ENCODE measurements at places on chromosomes 3 and 15.

- no peak for DNase-seq
Observed at GRCh38 chr3:193499136-193499770, 55.4 kb downstream of the ATP13A4 start.

DNA sequence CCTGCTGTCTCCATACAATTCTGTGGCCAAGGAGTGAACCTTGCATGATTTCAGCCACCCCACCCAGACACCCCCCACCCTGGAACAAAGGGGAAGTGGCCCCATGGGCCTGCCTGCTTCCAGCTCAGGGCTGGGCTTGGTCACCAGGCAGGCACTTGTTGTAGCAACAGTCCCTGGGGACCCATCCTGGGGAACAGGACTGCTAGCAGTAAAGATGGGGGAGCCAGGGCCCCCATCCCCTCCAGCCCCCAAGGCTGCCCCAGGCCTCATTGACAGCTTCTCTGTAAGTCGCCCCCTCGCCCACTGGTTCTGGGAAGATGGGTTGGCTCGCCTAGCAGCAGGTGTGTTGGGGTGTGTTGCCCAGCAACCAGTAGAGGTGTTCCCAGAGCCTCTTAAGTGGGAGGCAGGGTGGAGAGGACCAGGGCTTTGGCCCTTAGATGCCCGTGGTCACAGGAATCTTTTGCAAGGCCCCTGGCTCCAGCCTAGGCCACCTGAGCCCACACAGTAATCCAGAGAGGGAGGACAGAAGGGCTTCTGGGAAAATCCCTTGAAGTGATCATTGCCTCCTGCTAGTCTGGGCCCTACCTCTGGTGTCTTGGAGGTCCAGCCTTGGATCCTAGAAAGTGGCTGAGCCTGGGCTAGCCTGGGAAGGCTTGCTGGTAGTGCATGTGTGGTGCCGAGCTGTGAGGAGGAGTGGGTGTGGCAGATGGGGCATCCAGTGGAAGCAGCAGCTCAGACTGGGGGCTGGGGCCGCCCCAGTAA, 48.9 kb downstream of the CYP11A1 start:
- DNase-seq = peak; percentile 47

- DNase-seq = no peak
Observed at GRCh38 chr15:70142322-70143191, 44.8 kb upstream of the TLE3 start.

DNA sequence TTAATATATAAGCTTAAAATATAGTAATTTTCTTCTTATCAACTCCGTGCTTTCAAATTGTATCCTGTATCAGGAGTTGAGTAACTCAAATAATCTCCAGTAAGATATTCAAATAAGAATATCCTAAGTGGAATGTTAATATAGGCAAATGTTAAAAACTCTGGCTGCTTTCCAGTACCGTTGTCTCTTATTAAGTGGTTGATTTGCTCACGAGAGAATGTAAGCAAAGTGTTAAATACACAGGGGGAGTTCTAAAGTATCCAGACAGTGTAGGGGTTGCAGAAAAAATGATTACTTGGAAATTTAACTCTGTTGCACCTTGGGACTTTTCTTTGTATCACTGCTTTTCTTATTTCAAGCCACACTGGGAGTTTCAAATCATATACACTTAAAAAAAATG, 478.9 kb upstream of the TBL1XR1 start:
- DNase-seq = no peak

- no peak for DNase-seq
Observed at GRCh38 chr3:172262991-172263608, 185.2 kb downstream of the GHSR start.

DNA sequence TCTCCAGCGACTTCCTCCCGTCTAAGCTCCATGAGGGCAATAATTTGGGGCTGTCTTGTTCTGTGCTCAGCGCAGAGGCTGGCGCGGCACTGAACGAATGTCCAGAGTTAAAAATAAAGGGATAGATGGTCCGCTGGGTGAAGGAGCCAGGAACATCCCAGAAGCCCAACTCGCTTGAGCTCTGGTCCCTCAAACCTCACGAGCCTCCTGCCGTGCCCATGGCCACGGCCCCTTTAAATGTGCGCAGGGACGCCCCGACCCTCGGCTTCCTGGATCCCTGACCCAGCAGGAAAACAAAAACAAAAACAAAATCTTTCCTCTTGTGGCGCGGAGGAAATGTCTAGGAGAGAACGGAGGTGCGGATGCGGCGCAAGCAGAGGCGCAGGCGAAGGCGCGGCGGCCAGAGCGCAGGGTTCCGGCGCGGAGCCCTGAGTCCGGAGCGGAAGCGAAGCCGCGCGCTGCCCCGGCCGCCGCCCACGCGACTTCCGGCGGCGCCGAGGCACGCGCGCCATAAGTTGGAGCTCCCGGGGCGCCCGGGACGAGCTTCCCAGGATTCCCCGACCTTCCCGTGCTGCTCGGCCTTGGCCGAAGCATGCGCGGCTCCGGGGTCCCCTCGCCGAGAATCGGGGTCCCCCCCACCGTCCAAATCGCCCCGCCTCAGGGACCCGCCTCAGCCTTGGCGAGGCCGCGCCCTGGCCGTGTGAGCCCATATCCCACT, 52.9 kb upstream of the WNT7A start:
- DNase-seq = no peak

DNA sequence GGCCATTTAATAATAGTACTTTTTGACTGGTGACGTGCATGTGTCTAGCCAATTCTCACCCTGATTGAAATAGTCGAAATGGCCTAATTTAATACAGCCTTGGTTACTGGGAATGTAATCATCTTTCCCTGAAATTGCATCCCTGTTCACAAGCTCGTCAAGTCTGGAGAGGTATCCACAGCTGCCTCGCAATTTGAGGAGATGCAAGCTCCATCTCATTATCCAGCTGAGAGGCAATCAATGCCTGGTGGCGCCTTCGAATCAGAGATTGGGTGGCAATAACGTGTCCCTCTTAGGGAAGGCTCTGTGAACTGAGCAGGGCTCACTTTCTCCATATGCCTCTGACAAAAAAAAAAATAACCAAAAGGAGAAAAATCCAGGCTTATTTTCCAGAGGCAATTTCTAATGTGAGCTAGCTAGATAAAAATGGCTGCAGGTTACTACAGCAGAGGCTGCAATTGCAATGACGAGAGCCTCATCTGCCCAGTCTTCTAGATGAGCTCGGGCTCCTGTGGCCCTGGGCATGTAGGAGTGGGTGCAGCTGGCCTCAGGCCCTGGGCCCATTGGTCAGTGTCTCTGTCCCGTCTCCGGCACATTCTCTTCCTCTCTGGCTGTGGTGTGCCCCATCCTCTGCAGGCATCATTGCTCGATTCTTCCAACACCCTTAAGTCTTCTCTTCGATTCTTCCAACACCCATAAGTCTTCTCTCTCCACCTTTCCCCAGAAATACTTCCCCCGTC, 487.5 kb downstream of the GABRG3 start:
- peak; percentile 6 for DNase-seq

- no peak for DNase-seq
Observed at GRCh38 chr3:156519758-156520162, 35.2 kb downstream of the SSR3 start.

- DNase-seq = no peak
Observed at GRCh38 chr3:134807189-134807588, 12.1 kb downstream of the EPHB1 start.

- DNase-seq = peak; percentile 63
Observed at GRCh38 chr3:56915966-56916586, 114.3 kb upstream of the ARHGEF3 start.

DNA sequence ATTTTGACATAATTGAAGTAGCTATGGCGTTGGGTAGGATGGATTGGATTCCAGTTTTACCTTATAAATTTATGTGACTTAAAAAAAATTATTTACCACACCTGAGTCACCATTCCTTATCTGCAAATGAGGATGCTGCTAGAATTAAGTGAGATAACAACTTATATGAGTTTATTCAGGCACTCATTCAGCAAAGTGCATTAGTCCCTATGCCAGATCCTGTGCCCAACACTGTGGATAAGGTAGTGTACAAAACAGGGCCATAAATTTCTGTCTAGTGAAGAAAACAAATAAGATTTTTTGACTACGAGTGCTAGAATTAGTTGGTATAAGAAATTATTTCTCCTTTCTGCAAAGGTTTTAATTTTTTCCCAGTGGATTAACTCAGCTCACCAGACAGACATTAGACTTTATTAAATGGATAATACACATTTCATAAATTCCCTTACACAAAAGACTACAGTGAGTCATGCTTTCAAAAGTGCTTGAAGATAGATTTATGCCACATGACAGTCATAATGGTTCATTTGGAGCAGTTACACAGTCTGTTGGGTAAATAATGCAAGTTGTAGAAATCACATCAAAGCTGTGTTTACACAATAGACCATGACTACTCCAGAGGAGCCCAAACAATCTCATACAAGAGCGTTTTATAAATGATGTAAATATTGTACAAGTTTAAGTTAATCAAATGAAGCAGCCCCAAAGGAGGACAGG, 129.9 kb upstream of the TGFBR2 start:
- no peak for DNase-seq

- DNase-seq = no peak
Observed at GRCh38 chr3:50405249-50405648, 45.9 kb upstream of the TMEM115 start.

DNA sequence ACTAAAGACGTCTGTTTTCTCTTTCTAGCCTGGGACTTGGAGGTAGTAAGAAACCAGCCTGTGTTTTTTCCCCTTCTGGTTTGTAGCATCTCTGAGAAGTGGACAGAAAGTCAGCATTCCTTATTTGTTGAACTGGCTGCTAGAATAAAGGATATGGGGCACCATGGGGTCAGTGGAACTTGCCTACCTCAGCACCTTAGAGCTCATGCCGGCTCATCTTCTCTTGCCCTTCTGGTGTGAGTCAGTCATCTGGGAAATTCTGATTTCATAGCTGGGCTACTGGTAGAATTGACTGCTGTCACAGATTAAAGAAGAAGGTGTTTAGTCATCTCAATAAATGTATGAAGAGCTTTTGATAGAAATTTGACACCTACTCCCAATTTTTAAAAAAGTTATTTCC, 202.7 kb upstream of the TOPAZ1 start:
- no peak for DNase-seq

- no peak for DNase-seq
Observed at GRCh38 chr15:38424101-38424552, 29.8 kb upstream of the FAM98B start.

DNA sequence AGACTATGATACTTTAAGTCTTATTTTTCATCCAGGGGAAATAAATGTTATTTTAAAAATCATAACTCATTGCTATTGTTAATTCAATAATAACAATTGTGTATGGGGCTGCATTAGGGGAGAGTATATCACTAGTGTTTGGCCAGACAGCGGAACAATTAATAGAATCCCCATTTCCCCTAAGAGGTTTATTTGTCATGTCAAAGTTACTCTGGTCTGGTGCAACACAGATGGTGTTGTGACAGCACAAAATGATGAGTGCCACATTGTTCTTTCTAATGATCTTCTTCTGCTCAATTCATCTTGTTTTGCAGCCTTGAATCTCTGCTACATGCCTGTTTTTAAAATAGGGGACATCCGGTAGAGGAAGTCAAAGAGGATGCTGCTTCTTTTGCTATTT, 351.6 kb downstream of the NSUN3 start:
- DNase-seq = no peak

DNA sequence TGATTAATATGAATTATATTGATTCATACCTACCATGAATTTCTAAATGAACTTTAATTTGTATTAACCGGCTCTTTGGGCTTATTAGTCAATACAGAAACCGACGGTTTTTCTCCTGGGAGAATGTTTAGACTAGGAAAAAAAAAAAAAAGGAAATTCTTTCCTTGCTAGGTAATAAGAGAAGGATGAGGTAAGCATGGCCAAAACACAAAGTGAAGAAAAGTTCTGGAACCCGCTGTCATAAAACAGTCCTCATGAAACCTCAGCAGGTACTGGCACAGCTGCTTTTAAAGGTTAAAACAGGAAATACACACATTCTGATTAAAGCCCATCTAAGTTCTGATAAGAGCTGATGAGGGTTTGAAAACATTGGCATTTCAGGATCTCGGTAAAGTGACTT, 30.8 kb upstream of the PSTPIP1 start:
- no peak for DNase-seq

DNA sequence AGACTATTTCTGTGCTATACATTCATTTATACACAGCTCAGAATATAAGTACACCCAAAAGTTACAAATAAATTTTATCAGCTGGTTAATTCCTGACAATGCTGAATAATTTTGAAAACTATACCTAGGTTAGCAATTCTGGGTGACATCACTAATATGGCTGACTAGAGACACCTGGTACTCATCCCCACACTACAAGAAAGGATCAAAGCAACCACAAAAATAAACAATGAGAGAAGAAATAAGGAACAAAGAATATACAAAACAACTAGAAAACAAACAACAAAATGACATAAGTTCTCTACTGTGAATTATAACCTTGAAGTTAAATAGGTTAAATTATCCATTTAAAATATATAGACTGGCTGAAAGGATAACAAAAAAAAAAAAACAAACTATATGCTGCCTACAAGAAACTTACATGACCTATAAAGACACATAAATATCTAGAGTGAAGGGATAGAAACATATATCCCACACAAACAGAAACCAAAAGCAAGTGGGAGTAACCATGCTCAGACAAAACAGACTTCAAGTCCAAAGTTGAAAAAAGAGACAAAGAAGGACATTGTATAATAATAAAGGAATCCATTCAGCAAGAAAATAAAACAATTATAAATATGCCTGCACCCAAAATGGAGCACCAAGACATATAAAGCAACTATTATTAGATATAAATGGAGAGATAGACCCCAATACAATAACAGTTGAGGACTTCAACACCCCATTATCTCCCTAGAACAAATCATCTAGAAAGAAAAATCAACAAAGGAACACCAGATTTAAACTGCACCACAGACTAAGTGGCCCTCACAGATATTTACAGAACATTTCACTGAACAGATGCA, 57.8 kb downstream of the IMPG2 start:
- no peak for DNase-seq

DNA sequence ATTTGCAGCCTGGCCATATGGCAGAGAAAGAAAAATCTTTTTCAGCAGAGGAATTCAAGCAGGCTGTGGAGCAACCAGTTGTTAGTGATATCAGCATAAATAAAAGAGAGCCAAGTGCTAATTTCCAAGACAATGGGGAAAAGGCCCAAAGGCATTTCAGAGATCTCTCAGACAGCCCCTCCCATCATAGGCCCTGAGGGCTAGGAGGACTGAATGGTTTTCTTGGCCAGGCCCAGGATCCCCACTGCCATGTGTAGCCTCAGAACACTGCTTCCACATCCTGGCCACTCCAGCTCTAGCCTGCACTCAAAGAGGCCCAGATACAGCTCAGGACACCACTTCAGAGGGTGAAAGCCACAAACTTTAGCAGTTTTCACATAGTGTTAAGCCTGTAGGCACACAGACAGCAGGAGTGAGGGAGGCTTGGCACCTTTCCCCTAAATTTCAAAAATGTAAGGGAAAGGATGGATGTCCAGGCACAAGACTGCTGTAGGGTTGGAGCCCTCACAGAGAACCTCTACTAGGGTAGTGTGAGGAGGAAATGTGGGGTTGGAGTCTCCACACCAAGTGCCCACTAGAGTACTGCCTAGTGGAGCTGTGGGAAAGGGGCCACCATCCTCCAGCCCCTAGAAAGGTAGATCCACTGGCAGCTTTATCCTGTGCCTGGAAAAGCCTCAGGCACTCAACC, 191.4 kb downstream of the TBL1XR1 start:
- no peak for DNase-seq

DNA sequence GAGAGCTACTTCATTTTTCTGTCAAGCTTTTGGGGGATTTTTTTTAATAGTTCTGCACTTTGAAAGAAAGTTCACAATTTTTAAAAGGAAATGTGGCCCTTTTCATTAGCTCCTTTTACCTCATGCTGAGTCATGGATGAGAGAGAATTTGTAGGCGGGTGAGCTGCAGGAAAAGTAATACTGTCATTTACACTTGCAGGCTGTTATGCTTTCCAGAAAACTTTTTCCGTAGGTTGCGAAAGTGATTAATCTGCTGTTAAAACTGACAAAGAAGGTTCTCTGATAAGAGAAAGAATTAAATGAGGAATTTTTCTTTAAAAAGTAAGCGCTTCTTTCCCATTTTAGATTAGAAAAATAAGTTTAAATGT, 430.2 kb downstream of the LPP start:
- DNase-seq = no peak
